ENCODE measurements at places on chromosomes 3 and 15.
A peak's percentile ranks its signal among the peaks of the same experiment; 100 is the strongest.

- no peak for DNase-seq
Measured at GRCh38 chr3:11625376-11626083, 18.2 kb downstream of the VGLL4 start.

DNA sequence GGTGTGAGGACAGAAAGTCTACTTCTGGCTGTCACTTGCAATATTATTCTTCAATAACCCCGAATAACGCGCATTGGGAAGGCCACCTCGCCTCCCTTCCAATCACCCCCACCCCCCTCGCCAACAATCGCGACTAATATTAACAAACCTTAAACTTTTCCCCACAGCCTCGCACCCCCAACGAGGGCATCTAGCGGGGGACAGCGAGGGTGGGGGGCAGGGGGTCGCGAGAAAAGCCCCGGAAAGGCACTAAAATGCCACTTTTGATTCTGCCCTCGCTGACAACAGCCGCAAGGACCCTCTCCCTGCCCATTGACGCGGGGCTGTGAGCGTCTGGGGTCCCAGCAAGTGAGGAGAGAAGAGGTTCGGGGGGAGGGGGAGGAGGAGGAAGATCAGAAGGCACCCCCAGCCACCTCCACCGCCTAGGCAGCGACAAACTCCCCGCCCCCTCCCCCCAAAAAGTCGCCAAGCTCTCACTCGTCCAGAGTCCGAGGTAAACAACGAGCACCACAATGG is 868 bp downstream of the SATB1 start:
- no peak for DNase-seq

GRCh38 chr3:15660055-15660935 is 58.8 kb downstream of the BTD start:
- no peak for DNase-seq

DNA sequence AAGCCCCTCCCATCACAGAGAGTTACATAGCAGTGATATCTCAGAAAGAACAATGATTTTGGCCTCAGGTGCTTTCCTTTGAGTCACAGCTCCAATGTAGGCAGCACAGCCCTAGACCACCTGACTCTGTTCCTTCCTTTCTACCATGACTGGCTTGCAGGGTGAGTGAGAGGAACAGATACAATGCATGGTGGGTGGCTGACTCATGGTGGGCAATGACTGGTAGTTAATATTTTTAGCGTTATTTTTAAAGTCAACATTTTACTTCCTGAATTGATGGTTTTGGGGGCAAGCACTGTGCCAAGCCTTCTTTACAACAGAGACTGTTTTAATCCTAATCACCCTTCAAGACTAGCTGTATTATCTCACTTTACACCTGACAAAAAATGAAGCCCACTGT is 32.8 kb upstream of the ST3GAL6 start:
- DNase-seq: no peak

DNA sequence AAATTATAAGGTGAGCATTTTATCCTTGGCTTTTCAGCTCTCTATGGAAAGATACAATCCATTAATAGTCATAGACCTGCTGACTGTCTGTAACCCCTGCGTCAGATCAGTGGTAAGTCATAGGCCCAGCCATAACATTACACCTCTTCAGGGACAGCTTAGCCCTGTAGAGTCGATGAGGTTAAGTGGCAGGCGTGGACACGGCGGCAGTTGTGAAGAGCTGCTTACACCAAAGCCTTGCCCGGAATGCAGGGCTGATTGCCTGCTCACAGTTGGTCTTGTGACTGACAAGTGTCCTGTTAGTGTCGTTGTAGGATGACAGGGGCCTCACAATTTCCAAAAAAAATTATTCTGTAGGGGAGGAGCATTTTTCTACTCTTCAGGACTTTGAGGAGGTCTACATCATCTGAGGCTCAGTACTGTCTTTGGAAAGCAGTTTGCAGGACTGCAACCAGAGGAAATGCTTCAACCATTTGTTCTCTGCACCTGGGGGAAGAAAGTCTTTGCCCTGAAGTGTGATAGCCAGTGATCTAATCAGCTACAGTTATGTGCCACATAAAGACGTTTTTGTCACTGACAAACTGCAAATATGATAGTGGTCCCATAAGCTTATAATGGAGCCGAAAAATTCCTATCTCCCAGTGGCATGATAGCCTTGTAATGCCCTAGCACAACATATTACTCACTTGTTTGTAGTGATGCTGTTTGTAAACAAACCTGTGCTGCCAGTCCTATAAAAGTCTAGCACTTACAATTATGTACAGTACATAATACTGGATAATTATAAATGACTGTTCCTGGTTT is 14.9 kb upstream of the SELENOT start:
- peak; percentile 76 for DNase-seq

DNA sequence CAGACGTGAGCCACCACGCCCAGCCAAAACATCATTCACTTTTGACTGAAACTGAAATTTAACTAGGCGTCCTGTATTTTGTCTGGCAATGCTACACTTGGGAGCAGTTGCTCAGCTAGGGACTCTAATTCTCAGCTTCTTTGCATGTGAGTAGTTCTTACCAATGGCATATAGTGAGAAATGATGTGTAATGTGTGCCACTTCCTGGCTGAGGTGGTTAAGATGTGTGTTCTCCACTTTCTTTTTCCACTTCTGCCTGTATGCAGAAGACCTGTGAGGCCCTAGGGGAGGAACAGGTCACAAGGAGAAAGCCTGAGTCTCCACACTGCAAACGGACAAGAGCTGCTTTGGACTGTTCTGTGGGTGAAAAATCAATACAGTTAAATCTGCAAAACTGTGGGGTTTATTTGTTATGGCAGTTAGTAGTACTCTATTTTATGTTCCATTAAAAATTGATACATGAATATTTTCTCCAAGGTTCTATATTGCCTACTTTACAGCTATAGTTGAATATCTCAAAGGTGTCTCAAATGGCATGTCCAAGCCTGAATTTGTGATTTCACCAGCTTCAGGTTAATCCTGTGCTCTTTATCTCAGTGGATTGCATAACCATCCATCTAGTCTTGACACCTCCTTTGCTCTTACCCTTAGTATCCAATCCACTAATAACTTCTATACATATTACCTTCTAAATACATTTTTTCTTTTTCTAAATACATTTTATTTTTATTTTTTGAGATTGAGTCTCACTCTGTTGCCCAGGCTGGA is 59.3 kb downstream of the NR1D2 start:
- DNase-seq: no peak

Measured in left ventricle myocardium superior (tissue), 1 donor.